ENCODE measurements at places on chromosomes 11 and 22.
A peak's percentile ranks its signal among the peaks of the same experiment; 100 is the strongest.

DNA sequence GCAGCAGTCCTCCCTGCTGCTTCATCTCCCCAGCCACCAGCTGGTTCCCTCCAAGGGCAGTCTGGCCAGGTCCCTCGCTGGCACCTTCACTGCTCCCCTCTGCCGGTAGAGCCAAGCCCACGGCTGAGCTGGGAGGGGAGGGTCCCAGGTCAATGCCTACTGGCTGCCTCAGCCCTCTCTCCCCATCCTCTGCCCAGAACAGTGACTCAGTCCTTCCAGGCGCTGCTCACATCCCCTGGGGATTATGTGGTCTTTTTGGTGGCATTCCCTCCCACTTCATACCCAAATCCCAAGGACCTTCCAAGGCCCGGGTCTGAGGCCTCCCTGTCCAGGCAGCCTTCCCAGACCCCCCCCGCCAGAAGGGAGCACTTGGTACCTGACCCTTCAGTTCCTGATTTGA is 44.9 kb downstream of the WNT7B start:
- DNase-seq: no peak

DNA sequence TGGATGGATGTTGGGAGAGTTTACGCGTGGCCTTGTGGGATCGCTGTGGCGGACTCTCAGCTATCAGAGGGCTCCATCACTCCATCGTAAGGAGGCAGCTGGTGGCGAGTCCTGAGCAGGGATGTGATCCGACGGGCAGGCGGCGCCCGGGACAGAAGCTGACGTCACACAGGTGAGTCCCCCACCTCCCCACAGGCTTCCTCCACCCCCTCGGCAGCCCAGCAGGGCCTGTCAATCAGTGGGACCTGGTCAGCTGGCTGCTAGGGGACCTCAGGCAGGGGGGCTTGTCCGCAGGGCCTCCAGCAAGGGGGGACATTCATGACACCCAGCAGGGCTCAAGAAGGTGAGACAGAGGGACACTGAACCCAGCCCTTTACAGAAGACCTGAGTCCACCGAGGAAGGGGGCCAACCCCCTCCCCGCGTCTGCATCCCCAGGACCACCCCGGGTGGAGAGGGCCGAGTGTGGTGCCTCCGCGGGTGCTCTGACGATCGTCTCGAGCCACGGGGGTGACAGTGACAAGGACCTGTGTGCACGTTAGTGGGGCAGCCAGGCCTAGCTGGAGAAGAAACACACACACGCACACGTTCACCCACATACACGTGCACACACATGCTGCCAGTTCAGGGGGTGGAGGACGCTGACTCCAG is 7.1 kb downstream of the HRAS start:
- no peak for DNase-seq

DNA sequence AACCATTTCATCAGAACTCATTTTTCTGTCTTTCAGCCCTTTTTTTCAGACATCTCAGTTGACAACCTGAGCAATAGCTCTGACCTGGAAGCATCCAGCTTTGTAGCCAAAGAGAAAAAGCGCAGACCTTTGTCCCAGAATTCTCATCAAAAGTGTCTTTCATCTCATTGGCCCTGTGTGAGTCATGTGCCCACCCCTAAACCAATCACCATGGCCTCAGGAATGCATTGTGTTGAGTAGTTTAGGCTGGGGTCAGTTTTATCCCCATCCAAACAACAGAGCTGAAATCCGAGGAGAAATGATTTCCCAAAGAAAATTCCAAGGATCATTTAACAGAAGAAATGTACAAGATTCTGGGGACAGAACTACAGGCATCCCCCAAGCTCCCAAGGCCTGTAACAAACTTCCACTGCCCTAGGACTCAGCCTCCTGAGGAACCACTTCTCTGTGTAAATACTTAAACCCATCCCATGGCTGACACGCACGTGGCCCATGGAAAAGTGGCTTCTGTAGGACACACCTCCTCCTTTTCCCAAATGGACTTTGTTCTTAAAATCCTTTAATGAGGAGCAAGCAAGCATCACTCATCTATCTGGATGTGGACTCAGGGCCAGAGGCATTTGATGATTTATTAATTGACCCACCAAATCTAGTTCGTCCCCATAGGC is 429.0 kb downstream of the SOX6 start:
- DNase-seq: no peak

DNA sequence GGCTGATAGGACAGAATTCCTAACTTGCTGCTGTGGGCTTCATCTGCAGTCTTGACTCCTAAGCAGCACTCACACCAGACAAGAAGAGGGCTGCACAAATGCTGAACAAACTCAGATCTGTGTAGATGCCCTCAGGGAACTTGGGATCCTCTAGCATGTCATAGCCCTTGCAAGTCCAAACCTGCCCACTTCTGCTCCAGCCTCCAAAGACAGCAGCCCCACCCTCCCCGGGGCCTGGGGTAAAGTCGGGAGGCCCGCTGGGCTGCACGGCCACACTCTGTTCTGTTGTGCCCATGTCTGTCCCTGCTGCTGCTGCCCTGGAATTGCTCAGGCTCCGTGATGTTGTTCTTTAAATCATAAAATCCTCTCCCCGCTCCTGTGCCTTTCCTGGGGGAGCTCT is 28.3 kb downstream of the DRD2 start:
- no peak for DNase-seq

DNA sequence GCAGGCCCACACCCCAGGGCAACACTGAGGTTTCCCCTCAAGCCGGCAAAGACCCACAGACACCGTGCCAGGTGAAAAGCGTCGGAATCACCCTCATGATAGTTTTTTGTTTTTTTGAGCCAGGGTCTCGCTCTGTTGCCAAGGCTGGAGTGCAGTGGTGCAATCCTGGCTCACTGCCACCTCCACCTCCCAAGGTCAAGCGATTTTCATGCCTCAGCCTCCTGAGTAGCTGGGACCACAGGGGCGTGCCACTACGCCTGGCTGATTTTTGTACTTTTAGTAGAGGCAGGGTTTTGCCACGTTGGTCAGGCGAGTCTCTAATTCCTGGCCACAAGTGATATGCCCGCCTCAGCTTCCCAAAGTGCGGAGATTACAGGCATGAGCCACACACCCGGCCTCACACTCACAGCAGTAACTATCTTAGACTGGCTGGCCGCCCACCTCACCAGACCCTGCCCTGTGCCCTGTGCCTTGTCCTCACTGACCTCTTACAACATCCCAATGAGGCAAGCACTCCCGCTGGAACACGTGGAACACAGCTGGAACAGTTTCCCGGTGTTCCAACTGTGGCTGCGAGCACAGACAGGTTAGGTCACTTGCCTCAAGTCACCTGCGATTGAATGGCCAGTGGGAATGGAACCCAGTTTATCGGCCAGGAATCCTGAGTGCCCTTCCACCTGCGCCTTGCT is 21.1 kb downstream of the LRRC10B start:
- DNase-seq: no peak

DNA sequence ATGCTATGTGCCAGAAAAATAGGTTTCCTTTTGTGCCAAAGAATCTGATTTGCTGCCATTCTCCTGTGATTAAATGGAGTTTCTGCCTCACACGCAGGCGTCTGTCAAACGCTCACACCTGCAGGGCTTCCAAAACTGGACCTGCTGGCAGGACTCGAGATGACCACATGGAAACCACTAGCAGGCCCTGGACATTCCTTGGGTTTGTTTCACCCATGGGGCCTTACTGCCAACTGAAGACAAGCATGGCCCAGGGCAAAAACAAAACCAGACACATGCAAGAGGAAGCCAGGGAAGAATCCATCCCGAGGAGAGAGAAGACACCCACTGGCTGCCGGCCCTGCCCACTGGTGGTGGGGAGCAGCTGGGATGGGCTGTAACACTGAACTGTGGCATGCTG is 55.9 kb upstream of the MN1 start:
- DNase-seq: no peak

- DNase-seq: no peak
Measured at GRCh38 chr11:120317689-120318480, 7.2 kb upstream of the TLCD5 start.

GRCh38 chr22:43153899-43154298 is 2.5 kb downstream of the TSPO start:
- no peak for DNase-seq

GRCh38 chr11:44857490-44858090 is 93.1 kb downstream of the TP53I11 start:
- no peak for DNase-seq

DNA sequence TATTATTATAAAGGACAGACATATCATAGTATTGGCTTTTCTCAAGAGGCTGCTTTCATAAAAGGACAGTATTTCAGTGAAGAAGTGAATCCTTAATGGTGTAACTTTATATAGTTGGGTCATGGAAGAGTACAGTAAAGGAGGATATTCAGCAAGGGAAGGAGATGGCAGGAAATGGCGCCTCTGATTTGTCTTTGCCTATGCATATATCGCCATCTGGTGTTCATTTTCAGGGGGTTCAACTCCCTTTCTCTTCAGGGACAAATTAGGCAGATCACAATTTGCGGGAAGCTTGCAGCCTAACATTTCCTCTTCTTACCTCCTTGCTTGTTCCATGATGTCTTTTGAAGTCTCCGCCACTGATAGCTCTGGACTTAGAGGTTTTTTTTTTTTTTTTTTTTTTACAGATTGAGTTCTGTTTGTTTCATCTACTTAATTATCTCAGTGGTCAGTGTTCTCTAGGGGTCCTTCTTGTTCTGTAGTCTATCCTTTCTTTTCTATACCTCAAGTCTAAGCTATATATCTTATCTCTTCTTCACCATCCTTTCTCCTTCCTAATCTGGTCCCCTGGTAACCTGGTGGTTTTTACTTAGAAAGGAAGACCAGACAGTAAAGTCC is 21.8 kb upstream of the RRM1 start:
- DNase-seq: peak; percentile 73

DNA sequence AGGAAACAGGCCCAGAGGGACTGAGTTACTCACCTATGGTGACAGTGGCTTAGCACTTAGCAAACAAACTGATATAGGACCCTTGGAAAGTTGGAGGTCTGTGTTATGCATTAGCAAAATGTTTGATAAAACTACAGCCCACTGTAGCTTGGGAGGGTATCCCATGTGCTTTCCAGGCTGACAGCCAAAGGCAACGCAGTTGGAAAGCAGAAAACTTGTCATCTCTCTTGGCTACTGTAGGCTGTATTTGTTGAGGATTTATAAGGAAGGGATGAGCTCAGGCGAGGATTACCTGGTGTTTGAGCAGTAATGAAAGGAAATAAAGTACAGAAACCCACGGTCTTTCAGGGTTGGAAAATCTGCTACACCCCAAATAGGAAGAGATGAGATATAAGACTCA is 23.8 kb downstream of the SDHAF2 start:
- DNase-seq: no peak

- DNase-seq: no peak
Measured at GRCh38 chr11:57530215-57530595, 349 bp downstream of the TIMM10 start.

DNA sequence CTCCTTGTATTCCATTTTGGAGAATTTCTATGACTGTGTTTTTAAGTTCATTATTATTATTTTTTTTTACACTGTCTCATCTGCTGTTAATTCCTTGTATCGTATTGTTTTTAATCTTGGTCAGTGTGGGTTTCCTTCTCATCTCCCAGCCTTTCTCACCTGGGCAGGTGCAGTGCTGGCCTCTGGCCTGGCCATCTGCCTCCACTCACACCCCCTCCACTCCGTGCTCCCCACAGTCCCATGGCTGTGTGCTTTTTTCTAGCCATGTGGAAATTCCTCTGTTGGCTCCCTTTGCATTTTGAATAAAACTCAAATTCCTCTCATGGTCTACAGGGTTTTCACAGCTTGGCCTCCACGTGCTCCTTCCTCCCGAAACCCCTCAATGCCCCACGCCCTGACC is 50.3 kb upstream of the LINC01488 start:
- no peak for DNase-seq

GRCh38 chr22:49810363-49811019 is 17.2 kb downstream of the BRD1 start:
- no peak for DNase-seq

GRCh38 chr11:33021937-33022336 is 6.3 kb downstream of the DEPDC7 start:
- DNase-seq: no peak

- no peak for DNase-seq
Measured at GRCh38 chr11:104891135-104891534, 7.1 kb downstream of the CASP12 start.

DNA sequence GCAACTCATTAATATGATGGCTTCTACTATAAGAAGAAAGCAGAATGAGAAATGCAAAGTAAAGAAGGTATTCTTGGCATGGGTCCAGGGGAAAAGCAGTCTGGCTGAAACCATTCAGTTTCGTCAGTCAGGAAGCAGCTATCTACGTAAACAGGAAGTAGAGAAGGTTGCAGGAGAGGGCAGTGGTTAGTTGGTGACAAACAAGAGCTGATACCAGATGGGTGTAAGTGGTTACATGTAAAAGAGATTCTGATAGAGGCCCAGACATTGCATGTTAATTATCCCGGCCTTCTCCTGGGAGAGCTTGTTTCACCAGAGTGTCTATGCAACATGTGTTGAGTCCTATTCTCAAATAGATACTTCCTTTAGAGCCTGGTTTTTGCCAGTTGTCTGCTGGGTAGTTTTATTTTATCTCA is 58.4 kb upstream of the PSMA1 start:
- no peak for DNase-seq

DNA sequence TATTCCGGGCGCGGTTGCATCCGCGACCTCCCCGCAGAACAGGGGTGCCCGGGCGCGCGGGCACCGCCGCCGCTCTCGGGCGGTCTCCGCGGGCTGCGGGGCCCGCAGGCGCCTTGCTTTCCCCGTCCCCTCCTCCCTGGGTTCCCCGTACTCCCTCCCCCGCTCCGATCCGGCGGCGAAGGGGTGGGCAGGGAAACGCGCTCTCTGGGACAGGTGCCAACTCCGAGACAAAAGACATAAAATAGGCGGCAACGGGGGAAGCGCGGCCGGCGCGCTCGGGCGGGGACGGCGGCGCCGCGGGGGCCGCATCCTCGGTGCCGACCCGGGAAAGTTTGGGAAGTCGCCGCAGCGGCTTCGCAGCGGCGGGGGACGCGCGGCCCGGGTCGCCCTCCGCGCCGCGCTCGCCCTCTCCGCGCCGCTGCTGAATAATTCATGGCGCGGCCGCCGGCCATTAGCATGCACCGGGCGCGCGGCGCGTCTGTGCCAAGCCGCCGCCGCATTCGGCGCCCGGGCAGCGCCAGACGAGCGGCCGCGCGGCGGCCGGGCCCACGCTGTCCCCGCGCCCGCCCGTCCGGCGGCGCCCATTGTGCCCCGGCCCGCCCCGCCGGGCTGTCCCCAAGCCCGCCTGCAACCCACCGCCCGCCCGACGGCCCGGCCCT is 78.7 kb upstream of the PPARA start:
- no peak for DNase-seq

DNA sequence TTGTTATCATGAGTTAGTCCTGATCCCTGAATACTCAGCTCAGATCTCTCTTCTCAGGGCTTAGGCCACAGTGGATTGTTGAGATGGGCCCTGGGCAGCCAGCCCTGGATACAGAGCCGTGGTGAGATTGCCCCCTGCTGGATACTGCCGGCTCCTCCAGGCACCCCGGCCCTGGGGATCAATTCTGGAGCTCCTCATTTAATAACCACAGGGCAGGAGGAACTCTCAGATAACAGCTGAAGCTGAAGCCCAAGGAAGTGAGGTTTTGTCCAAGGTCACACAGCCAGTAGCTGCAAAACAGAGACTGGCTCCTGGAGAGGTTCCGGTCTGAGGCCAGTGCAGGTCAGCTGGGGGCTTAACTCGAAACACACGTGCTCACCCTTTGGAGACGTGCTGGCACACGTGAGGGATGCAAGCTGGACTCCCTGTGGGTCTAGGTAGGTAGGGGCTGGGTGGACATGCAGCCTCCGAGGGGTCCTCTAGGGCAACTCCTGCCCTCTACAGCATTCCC is 16.0 kb downstream of the USH1C start:
- DNase-seq: peak; percentile 5

- DNase-seq: no peak
Measured at GRCh38 chr11:82995235-82995634, 76.5 kb downstream of the RAB30 start.

GRCh38 chr11:25758145-25758661 is 573.7 kb upstream of the ANO3 start:
- DNase-seq: no peak
